ENCODE measurements at places on chromosomes 12 and 14.
A peak's percentile ranks its signal among the peaks of the same experiment; 100 is the strongest.

- peak; percentile 36 for DNase-seq
These were observed 932.3 kb downstream of the DIO2 start for GRCh38 chr14:79278798-79279644.

DNA sequence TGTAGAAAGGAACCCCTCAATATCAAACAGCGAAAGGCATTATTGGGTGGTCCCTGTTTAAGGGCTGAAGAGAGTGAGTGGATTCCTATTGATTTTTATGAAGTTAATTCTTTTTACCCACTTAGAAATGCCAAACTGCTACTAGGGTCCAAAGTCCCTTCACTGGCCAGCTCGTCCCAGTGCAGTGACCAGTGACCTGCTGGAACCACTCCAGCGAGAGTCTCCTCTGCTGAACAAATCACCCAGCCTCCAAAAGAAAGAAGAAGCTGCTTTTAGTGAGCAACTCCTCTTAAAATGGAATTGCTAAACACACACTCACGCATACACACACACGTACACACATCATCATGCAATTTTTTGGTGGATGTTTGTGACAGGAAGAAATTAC lies 198.2 kb upstream of the PLEKHG7 start:
- no peak for DNase-seq

DNA sequence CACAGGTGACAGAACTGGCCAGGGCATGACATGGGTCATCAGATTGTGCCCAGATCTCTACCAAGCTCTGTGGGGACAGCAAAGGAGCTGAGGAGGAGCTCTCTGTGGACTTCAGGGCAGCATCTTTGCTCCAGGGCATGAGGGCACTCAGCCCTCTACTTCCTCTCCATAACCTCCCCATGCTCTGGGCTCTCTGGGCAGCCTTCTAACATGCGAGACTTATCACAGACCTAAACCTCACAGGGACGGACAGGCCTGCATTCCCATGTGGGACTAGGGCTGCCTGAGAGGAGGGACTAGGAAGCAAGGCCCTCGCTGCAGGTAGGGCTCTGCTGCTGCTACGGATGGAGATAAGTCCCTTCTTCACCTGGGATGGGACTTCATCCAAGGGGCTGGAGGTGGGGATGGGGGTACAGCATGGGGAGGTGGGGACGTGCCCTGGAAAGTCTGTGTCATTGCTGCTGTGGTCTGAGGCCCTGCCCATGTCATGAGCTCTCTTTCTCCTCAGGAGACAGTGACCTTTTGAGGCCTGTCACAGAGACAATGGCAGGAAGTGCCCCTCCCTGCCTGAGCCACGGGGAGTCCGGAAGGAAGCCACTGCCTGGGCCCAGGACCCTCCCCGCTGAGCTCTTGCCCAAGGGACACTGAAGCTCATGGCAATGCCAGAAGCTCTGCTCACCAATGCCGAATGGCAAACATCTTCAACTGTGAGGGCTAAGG lies 44.1 kb downstream of the PITPNM2 start:
- DNase-seq, result no peak

DNA sequence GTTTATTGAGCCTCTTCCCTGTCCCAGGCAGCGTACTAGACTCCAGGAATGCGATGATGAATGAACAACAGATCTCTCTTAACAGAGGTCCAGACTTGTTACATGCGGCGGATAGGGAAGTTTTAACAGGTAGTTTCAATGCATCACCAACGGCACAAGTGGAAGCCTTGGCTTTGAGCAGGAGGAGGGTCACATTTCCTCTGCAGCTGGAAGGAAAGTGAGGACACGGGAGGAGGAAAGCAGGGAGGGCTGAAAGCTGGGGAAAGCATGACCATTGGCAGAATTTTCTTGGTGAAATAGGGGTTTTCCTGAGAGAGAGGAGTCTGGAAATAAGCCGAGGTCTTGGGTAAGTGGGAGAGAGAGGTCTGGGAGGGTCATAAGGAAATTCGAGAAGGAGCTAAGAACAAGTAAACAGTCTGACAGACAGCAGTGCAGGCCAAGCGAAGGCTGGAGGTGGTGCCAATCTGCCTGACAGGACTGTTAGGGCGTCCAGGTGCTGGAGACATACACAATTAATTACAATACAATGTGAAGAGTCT lies 15.4 kb downstream of the BHLHE41 start:
- DNase-seq, result no peak

GRCh38 chr12:120500581-120500980 lies 4.7 kb downstream of the DYNLL1 start:
- no peak for DNase-seq

Measured in fibroblast of skin of left biceps (primary cell).